ENCODE measurements at places on chromosomes 2 and 18.

DNA sequence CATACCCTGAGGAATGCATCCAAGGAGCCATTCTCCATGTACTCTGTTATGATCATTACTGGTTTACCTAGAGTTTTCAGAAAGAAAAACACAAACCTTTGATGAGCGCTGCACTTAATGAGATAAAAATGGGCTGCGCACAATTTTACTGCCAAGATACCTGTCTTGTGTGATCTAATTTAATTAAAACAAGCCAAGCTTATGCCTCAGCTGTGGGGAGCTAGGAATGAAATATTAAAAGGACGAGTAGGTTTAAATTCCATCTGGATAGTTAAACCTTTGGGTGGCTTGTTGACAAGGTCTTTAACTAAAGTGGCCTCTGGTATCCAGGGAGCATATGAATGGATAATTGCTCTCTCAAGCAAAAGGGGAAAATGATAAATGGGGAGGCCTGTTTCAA lies 135.0 kb downstream of the EPHA4 start:
- DNase-seq, result no peak

- DNase-seq, result no peak
These were observed 994.1 kb upstream of the ACVR2A start for GRCh38 chr2:146850746-146851145.

GRCh38 chr2:231884438-231885140 lies 41.6 kb downstream of the NPPC start:
- no peak for DNase-seq

GRCh38 chr2:204842661-204843485 lies 297.6 kb downstream of the PARD3B start:
- peak; percentile 5 for DNase-seq

Measured in stimulated activated CD4-positive, alpha-beta T cell treated with anti-CD3 and anti-CD28 coated beads, TNF-alpha, amount 100 ng/mL, for 48 hours (primary cell).